ENCODE measurements at places on chromosomes 1 and 21.

DNA sequence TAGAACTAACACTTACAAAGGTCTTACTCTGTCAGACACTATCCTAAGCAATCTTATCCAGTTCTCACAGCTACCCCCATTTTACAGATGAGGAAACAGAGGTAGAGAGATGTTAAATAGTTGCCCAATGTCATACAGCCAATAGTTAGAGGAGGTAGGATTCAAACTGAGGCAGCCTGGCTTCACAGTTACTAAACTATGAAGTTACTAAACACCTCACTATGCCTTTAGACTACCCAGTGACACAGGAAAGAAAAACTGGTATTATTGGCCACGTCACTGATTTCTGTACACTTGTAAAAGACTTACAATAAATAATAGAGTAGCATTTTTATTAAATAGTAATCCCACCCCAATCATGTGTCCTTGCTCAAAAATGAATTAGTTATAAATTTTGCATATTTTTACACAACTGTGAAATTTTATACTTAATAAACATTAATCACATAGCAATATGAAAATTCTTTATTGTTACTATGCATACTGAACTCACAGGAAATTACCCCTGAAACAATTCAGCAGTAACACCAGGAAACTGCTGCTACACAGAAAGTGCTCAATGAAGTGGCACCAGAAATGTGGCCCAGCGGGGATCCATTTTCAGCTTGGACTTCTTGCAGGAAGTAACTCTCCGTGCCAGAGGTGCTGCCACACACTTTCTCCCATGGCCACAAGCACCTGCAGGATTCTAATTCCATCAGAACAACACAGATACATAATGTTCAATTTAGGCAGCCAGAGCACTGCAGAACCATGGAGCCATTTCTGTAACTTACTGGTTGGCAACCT is 69.4 kb downstream of the VAV3 start:
- no peak for DNase-seq

GRCh38 chr1:166511761-166512160 is 327.5 kb upstream of the POGK start:
- DNase-seq: no peak

- peak; percentile 88 for DNase-seq
Observed at GRCh38 chr1:227766015-227766634, 30.9 kb downstream of the SNAP47 start.

GRCh38 chr1:12338017-12338416 is 108.2 kb downstream of the VPS13D start:
- no peak for DNase-seq

GRCh38 chr1:967466-968343 is 1.4 kb downstream of the PLEKHN1 start:
- no peak for DNase-seq

DNA sequence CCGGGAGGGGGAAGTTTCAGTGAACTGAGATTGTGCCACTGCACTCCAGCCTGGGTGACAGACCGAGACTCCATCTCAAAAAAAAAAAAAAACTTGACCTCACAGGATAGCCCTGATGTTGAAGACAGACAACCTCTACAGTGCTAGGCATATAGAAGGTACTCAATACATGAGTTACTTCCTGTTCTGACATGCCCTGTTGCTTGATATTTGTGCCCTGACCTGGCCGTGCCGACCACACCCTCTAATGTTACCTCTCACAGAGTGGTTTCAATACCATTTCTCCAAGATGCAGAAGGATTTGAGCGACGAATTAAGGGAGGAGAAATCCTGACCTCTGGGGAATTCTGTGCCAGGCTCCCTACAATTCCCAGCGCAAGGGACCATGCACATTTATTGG is 5.2 kb downstream of the PTAFR start:
- no peak for DNase-seq

DNA sequence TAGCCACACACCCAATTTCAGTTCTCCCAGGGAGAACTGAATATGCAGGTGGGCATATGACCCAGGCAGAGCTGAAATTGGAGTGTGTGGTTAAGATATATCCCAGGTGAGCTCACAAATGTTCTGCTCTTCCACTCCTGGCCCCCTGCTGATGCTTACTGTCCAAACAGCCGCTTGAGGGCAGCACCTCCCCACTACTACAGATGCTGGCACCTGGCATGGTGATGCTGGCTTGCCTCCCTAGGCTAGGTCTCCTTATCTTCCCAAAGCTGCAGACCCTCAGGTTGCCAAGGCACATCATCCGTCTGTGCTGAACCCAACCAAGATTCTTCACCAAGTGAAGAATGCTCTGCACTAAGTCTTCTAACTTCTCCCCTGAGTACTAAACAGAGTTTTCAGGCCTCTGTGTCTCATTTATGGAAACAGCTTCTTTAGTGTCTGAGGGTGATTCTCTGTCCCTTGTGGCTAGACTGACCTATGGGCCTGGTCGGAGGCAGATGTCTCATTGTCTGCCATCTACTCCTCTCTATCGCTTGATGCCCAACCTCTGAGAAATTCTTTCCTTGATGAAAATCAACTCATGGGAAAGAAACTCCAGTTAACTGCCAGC is 27.2 kb downstream of the XCL1 start:
- peak; percentile 60 for DNase-seq

DNA sequence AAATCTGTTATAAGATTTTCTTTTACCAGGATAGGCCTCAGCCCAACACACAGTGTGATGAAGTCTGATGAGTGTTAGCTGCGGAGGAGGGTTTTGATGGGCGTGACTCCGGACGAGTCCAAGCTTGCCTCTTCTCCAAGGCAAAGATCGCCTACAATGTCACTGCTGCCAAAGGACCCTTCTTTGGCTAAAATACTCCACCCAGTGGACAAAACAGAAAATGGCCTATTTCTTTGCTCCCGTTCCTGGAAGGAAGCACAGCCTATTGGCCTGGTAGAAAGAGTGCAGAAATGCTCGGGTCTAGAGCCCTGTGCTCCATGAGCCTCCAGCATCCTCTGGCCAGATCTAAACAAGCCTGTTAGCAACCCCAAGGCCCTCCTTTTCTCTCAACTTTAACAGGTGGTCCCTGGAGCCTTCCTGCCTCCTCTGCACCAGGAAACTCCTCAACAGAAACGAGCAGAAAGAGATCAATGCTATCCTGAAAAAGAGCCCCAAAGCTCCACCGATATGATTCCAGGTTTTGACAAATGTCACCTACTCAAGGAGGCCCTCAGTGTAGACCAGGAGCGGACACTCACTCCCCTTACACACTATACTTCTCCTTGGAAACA is 3.4 kb upstream of the CASQ2 start:
- no peak for DNase-seq

All from effector memory CD8-positive, alpha-beta T cell (primary cell).